Peyer's patch (tissue), 4 donors: ENCODE measurements at places on chromosomes 2 and 18. TPM values are rescaled to one million over a fixed set of nuclear protein-coding genes. Genes with fewer than 3 reads are reported as not detected.

The SERPINB3 gene
- total RNA-seq: not detected

The CSRNP3 gene
- 10.5 TPM for total RNA-seq

The NCKAP5 gene
- 9.1 TPM for total RNA-seq

The RGPD3 gene
- total RNA-seq: not detected

The MATN3 gene
- total RNA-seq: 0.40 TPM

The FBXO15 gene
- not detected for total RNA-seq

The SERTAD2 gene
- 9.9 TPM for total RNA-seq

The LYG1 gene
- 3.3 TPM for total RNA-seq

The RASGRP3 gene
- total RNA-seq: 66.8 TPM

The GCC2 gene
- 93.0 TPM for total RNA-seq

The ASNSD1 gene
- total RNA-seq: 26.2 TPM

The DNAH6 gene
- 1.1 TPM for total RNA-seq

The SLC14A1 gene
- 1.7 TPM for total RNA-seq

The SOCS6 gene
- 39.8 TPM for total RNA-seq

The CAPN13 gene
- 387 TPM for total RNA-seq
